ENCODE measurements at places on chromosomes 4 and X. TPM values are rescaled to one million over a fixed set of nuclear protein-coding genes. Genes with fewer than 3 reads are reported as not detected.

PITX2 gene
- 2.0 TPM for total RNA-seq

TEX11 gene
- not detected for total RNA-seq

MXRA5 gene
- total RNA-seq, result 7.4 TPM

USP46 gene
- total RNA-seq, result 26.3 TPM

PAGE4 gene
- total RNA-seq, result 31.5 TPM

BEND2 gene
- 3.9 TPM for total RNA-seq

CXCL13 gene
- total RNA-seq, result 1.4 TPM

CHST7 gene
- total RNA-seq, result 28.9 TPM

SOWAHB gene
- total RNA-seq, result 1.8 TPM

OCRL gene
- 16.7 TPM for total RNA-seq

CDKL2 gene
- total RNA-seq, result 2.7 TPM

TLR1 gene
- 7.4 TPM for total RNA-seq

CFAP99 gene
- total RNA-seq, result 0.18 TPM

CTAG1B gene
- total RNA-seq, result 8.7 TPM

PNCK gene
- total RNA-seq, result 50.6 TPM

ZGRF1 gene
- total RNA-seq, result 8.9 TPM

POLN gene
- 15.2 TPM for total RNA-seq

SLC49A3 gene
- total RNA-seq, result 2.6 TPM

PAGE1 gene
- not detected for total RNA-seq

MND1 gene
- total RNA-seq, result 7.9 TPM

HSFX3 gene
- 0.50 TPM for total RNA-seq

ITGB1BP2 gene
- total RNA-seq, result 6.5 TPM

BTC gene
- 3.3 TPM for total RNA-seq

ADAM29 gene
- 5.3 TPM for total RNA-seq

CYBB gene
- total RNA-seq, result 7.2 TPM

LAP3 gene
- 98.1 TPM for total RNA-seq

TECRL gene
- not detected for total RNA-seq

CACNA1F gene
- total RNA-seq, result not detected

CLDN34 gene
- total RNA-seq, result 0.36 TPM

UGT2B17 gene
- total RNA-seq, result 0.23 TPM

LPAR4 gene
- total RNA-seq, result not detected

KLB gene
- 0.23 TPM for total RNA-seq

DMP1 gene
- total RNA-seq, result not detected

Data from prostate gland (tissue), 2 donors.